ENCODE measurements at places on chromosomes 1 and 21.

DNA sequence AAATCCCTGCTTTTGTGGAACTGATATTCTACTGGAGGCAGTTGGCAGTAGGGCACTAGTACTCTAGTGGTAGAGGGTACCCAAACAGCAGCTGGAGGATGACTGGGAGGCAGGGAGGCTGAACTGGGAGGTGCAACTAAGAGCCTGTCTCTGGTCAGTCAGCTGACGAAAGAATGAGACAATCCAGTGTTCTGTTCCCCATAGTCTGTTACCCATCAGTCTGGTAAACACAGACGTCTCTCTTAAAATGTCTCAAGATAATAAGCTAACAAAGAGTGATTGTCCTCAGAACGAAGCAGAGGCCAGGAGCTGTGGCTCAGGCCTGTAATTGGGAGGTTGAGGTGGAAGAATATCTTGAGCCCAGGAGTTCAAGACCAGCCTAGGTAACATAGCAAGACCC is 30.4 kb downstream of the TFAP2E start:
- DNase-seq, result no peak

DNA sequence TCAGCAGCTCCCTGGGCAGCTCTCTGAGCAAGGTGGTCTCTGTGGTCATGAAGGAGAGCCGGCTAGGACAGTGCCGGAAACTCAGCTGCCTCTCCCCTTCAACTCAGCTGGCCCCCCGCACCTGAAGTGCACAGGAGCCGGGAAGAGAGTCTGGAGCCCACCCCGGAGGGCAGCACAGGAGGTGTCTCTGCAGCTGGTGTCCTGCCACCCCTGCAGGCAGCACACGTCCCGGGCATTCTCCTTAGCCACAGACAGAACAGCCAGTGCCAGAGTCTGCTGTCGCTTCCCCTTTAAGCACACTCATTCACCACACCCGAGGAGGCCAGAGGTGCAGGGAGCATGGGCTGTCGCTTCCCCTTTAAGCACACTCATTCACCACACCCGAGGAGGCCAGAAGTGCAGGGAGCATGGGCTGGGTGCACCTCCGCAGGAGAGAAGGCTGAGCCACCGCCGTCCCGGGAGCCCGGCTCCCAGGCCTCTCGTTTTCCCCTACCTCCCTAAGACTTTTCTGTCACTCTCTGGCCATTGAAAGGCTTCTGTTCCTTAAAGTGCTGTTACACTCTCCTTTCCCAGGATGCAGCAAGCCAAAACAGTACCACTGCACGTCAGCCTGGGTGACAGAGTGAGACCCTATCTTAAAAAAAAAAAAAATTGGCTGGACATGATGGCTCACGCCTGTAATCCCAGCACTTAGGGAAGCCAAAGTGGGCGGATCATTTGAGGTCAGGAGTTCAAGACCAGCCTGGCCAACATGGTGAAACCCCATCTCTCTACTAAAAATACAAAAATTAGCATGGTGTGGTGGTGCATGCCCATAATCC is 16.9 kb upstream of the SAMD11 start:
- no peak for DNase-seq

GRCh38 chr1:226485192-226485591 is 63.4 kb upstream of the STUM start:
- DNase-seq, result no peak

DNA sequence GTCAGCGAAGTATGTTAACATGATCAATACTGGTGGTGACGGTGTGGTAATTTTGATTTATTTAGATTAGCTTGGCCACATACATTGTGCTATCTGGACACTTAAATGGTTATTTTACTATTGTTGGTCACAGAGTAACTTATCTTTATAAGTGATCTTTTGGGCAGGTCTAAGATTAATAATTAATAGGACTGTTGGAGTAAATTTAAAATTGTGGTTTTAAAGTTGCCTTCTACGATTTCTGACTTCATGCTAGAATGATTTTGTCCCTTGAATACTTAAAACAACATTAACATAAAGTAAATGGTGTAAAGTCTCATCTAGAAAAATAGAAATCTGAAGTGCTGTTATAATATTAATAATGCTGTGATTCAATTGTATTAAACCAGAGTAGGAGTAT is 14.7 kb downstream of the SRRM1 start:
- DNase-seq, result no peak

DNA sequence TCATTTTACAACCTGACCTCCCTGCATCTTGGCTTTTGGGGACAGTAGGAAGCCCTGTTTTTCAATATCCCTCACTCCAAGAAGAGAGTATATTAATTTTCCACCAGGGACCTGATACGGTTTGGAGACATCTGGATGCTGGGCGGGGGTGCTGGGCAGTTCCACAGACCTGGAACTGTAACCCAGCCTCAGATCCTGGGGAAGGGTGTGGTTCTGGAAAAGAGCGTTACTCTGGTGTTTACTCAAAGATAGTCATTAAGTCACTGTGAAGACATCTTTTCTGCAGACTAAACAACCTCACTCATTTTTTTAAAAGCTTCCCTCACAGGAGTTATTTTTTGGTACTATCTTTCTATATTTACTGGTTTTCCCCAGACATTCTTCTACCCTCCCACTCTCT is 189.8 kb downstream of the CLIC6 start:
- DNase-seq, result no peak

GRCh38 chr21:42374457-42374856 is 8.1 kb upstream of the TFF1 start:
- DNase-seq, result no peak

DNA sequence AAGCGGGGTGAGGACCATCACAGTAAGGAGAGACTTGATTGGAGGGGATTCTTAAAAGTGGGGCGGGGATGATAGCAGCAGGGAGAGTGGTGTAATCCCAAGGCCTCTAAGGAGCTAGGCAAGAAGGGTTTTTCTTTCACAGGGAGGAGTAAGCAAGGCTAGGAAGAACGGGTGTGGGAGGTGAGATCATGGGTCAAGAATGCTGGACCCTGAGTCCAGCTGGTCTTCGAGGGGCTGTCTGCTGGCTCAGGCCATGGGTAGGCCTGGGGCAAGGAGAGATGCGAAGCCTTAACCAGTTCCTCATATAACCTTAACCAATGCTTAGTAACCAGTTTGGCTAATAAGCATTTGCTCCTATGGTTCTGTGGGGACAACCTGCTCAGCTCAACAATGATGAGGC is 599.1 kb downstream of the NPHP4 start:
- no peak for DNase-seq

DNA sequence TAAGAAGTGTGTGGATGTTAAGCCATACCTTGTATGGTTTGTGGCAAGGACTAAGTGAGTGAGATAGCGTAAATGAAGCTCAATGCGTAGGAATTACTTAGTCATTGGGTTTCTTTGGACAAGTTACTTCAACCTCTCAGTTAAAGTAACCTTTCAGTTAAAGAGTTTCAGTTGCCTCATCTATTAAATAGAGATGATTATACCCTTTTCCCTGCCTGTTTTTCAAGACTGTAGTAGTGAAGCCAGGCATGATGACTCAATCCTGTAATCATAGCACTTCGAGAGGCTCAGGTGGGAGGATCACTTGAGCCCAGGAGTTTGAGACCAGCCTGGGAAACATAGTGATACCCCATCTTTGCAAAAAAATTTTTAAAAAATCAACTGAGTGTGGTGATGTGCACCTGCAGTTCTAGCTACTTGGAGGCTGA is 6.3 kb downstream of the ZMPSTE24 start:
- no peak for DNase-seq

GRCh38 chr1:3316340-3316943 is 138.0 kb upstream of the ARHGEF16 start:
- no peak for DNase-seq
